ENCODE measurements at places on chromosomes 3 and 15.

DNA sequence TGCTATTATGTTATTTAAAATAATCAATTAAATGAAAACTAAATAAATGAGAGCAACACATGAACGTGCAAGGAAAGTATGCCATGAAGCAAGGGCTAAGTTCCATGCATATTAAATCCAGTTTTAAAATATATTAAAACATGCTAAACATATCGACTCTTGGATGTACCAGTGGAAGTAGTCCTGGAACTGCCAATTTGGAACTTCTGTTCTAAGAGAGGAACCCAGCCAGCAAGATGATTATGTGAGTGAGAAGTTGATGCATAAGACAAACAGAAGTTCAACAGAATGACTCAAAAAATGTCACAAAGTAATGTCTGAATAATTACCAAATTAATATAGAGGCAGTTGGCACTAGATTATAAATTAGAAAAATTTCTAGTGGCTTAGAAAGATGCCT is 714.2 kb downstream of the NLGN1 start:
- DNase-seq: no peak

GRCh38 chr15:65085990-65086679 is 9.6 kb downstream of the KBTBD13 start:
- no peak for DNase-seq

GRCh38 chr3:101270149-101270548 is 50.2 kb downstream of the IMPG2 start:
- no peak for DNase-seq

DNA sequence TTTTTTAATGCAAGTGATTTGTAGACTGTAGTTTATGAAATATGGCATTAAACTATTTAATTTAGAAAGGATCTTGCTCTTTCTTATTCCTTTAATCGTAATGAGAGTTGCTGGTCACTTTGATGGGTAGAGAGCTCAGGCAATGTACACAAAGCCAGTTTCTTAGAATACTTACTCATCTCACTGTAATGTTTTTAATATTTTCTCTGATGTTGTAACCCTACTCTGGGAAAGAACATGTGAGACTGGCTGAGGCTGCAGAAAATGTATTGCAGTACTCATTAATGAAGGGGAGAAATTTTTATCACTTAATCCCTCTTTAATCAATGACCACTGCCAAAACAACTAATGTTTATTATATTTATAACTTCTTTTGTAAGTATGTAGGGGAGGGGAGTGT is 479.4 kb upstream of the KCNMB2 start:
- no peak for DNase-seq

GRCh38 chr15:31932576-31932975 is 97.7 kb upstream of the CHRNA7 start:
- no peak for DNase-seq

- DNase-seq: no peak
Measured at GRCh38 chr3:150825192-150825915, 62.4 kb upstream of the SIAH2 start.

DNA sequence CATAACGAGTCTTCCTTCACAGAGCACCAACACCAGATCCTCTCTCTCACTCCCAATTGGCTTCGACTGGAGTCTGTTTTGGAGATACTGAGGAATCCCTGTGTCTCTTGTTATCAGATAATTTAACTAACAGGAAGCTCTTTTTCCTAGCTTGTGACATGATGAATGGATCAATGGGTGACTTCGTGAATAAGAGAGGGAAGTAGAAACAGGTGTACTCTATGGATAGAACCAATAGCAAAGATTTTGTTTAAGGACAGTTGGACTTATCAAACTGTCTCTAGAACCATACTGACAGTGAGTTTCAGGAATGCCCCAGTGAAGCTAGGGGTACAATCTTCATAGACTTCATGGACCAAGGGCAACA is 29.4 kb upstream of the KLHL6 start:
- DNase-seq: no peak

DNA sequence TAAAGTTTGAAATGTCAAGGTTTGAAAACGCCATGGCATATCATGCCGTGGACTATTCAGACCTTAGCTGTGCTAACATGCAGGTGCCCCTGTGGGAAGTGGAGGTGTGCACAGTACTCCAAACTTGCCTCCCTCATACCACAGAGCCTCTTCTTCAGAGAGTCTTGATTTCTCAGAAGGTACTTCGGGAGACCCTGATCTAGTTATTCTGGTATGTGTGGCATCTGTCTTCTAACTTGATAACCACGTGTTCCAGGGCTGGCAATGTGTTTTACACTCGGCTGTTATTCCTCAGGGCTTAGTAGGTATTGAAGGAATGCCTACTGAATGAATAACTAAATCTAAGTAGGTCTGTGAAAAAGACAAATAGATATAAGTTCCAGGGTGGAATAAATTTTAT is 309.9 kb downstream of the CLSTN2 start:
- DNase-seq: no peak
